NCI-H2081 treated with DMSO at 0.1 percent for 48 hours (cell line): ENCODE measurements at places on chromosomes 5 and 9.

DNA sequence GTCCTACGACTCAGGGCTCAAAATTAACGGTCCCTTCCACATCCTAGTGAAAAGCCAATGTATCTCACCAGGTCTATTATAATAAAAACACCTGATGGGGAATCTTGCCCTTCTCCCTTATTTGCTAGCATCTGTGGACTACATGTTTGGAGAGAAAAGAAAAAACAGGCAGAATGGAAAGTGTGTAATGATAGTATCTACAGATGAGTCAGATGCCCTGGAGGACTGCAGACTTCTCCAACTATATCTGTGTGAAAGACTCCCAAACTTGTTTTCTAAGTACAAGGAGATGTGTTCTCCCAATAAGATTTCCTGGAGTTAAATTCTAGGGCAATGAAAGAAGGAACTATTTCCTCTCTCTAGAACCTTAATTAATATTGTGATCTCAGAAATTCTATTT, 66.0 kb downstream of the FOXB2 start:
- no peak for DNase-seq

GRCh38 chr5:88967633-88968585, 84.9 kb upstream of the MEF2C start:
- no peak for DNase-seq

DNA sequence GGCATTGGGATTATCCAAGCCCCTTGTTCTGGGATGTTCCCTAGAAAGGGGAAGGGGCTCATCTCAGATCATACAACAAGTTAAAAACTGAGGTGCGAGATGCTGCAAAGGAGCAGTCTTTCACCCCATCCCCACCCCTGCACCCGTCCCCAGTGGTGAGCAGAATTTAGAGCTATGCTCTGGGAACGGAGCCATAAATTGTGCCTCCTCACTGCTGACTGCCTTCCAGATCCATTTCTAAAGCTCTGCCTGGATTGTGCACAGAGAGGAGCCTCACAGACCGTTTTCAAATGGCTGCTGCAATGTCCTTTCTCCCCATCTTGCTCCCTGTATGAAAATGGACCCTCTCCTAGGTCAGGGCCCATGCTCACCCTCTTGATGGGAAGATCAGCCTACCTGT, 8.3 kb downstream of the SLC25A48 start:
- no peak for DNase-seq

DNA sequence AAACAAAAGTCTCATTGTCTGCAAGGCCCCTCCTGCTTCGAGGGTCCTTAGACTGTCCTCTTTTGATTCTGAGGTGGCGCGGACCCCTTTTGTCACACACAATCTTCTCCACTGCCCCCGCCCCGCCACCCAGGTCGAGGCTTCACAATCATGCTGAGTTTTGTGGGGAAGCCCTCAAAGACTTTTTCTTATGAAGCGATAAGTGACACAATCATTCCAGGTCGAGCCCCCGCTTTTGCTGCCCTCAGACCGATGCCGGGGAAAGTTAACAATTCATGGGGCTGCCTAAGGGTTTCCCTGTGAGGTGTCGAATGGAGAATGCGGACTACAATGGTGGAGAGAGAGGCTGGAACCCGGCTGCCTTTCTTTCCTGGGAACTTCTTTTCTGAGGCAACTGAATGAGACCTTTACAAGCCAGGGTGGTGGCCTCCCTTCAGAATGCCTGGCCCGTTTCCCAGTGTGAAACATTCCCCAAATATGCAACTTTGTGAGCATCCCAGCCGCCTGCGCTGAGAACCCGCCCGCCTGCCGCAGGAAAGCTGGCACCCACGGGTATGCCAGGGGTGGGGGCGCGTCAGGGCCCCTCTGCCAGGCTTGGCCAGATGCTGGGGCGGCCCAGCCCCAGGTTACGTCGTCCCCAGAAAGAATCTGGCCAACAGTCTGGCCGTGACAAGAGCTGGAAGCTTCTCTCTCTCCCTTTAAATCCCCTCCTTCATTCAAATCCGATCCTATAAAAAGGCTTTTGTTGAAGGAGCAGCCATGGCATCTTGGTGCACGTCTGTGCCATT, 71.9 kb downstream of the MAP1B start:
- DNase-seq = no peak

- DNase-seq = no peak
Measured at GRCh38 chr5:158373608-158374395, 514.9 kb upstream of the CLINT1 start.

DNA sequence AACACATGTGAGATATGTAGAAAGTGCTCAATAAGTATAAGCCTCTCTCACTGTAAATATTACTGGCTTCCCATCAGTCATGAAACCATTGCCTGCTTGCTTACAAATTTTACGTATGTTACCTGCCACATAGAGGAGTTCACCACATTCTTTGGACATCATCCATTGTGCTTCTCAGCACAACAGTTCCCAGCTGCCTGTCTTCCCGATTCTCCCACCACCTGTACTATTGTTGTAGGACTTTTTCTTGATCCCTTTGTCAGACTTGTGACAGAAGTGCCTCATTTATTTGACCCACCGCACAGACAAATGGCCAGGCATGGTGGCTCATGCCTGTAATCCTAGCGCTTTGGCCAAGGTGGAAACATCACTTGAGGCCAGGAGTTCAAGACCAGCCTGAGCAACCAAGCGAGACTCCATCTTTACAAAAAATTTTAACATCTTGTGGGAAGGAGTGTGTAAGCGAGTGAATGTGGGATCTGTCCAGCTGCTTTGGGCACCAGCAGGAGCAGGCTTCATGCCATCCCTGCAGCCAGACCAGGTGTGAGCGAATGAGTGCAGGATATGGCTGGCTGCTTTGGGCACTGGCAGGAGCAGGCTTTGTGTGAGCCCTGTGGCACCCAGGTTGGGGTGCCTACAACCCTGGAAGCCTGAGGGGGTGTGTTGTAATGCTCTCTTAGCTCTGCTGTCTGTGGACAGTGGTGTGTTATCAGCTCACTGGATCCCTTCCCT, 139.9 kb upstream of the ELL2 start:
- DNase-seq = no peak

DNA sequence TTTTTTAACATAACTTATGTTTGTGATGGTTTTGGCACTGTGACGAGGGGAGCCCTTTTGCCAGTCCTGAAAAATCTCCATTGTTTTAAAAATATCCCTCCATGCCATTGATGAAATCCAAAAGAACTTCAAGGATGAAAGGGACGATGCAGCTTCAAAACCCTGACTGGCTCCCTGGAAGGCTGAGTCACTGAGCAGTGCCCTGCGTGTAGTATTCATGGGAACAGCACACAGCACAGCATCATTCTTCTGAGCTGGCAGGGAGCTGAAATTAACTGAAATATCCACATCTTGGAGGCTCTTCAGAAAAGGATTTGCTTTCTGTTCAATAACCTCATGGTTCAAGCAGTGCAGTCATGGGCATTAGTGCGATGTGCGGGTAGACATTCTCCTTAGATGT, 29.7 kb downstream of the PDE4D start:
- DNase-seq = no peak

GRCh38 chr9:68546596-68547390, 6.1 kb upstream of the TMEM252 start:
- DNase-seq = no peak
